Motor neuron (in vitro differentiated cells): ENCODE measurements at places on chromosomes 3 and 15.

GRCh38 chr15:89792106-89792805 lies 16.1 kb downstream of the MESP2 start:
- ATAC-seq = no peak

- no peak for ATAC-seq
Observed at GRCh38 chr15:71566226-71566625, 244.1 kb upstream of the NR2E3 start.

DNA sequence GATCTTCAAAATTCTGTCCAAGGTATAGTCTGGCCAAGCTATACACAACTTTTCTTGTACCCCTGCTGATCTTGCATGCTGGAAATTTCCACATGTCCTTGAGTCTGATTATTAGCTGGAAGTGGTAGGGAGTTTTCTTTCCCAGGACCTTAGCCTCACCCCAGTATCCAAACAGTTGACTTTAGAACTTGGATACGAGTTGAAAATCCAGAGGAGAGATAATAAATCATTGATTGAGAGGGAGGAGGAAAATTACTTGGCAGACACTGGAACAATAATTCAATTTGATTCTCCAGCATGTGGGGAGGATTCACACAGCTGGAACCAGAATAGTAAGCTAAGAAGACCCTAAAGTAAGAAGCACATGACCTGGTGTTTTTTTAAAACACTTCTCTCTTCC lies 116.4 kb downstream of the IL5RA start:
- no peak for ATAC-seq

GRCh38 chr3:165522386-165522785 lies 314.8 kb downstream of the BCHE start:
- no peak for ATAC-seq

GRCh38 chr3:45547764-45548680 lies 46.5 kb upstream of the LIMD1 start:
- no peak for ATAC-seq

DNA sequence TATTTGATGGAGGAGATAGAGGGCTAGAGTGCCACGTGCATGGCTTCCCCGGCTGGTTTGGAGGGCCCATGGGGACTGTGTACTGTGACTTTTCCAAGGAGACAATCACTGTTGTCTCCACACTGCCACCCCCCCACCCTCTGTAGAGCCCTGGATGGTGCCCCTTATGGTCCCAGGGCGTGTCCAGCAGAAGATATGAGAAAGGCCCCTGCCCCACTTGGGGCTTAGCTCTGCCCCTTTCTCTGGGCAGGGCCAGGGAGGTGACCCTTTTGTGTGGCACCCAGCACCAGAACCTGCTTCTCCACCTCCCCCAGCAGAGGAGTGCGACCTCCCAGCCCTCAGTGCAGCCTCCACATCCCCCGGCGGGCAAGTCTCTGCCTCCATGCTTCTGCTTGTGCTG lies 32.1 kb downstream of the SPSB4 start:
- no peak for ATAC-seq

DNA sequence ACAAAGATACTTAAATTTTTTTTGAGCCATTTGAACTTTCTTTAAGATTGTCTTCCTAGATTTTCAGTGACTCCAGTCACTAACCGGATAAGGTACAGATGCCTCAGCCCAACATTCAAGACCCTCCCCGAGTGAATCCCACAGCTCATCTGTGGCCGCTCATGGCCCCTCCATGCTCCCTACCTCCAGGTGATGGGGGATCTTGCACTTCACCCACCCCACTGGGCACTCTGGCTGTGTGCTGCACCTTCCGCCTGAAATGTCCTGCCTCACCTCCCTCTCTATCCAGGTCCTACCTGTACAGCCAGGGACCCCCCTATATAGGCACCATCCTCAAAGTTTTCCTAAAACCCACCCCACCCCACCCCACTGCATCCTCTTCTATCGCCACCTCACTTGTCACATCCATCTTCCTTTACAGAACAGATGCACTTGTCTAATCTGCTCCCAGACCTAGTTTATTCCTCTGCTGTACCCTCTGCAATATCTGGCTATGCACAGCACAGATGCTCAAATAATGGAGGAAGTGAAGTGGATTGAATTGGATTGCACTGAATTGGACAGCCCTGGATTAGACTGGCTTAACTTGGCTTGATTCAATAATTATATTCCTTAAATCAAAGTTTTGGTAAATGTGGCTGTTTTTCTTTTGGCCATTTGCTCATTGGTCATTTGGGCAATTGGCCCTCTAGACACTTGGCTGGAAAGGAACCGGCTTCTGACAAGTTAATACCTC lies 24.5 kb downstream of the NTRK3 start:
- no peak for ATAC-seq

DNA sequence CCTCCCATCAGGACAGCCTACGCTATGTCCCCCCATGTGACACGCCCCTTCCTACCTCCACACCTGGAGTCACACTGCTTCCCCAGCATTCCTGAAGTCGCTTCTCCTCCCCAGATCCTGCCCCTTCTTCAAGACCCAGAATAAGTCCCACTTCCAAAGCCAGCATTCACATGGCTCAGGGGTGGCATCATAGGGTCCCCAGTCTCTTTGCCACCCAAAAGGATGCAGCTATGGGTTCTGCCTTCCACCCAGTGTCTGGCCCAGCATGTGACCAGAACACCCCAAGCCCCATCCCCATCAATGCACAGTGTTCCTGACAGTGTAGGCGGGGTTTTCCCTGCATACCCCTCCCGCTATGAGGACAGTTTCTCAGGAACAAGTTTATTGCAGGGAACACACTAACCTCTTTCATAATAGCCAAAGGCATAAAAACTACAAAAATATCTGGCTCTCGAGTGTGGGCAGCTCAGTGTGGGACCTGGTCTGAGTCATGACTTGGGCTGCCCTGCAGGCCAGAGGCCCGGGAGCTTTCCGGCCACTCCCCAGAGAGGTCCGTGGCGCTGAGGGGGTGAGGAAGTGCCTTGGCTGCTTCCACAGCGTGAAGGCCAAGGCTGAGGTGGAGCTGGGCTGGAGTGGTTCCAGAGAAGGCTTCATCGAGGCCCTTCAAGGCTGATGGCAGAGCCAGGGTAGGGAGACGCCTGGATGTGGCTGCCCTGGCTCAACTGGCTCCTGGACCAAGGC lies 5.8 kb downstream of the ISLR start:
- peak; percentile 64 for ATAC-seq

DNA sequence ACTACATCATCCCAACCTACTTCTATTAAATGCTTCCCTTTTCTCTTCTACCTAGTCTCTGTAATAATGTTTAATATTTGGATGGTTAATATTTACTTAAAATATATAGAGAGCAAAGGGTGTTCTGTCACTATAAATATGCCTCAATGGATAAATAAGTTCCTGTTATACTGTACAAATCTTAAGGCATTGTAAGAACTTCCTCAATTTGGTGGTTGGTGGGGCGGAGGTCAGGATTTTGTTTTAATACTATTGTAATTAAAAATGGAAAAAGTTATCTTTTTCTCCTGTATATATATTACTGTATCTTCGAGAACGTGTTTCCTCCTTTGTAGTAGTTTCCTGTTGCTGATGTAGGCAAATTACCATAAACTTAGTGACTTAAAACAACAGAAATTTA lies 41.5 kb downstream of the SPRED1 start:
- no peak for ATAC-seq

DNA sequence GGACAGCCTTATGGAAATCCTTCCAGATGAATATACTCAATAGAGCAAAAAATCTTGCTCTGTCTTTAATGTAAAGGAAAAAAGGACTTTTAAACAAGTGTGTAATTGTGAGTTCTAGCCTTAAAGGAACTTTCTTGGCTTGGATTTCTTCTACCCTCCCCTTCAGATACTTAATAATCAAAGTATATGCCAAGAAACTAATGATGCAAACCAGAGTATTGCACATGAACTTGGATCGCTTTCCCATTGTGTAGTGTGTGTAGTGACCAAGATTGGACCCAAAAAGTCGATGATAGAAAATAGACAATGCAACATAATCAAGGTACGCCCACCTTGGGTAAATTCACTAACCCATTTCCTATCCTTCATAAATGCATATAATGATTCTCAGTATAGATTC lies 123.8 kb downstream of the TIGIT start:
- no peak for ATAC-seq

GRCh38 chr3:59023612-59024011 lies 26.2 kb downstream of the CFAP20DC start:
- no peak for ATAC-seq

GRCh38 chr3:127233371-127233770 lies 40.4 kb downstream of the PRR23E start:
- no peak for ATAC-seq

DNA sequence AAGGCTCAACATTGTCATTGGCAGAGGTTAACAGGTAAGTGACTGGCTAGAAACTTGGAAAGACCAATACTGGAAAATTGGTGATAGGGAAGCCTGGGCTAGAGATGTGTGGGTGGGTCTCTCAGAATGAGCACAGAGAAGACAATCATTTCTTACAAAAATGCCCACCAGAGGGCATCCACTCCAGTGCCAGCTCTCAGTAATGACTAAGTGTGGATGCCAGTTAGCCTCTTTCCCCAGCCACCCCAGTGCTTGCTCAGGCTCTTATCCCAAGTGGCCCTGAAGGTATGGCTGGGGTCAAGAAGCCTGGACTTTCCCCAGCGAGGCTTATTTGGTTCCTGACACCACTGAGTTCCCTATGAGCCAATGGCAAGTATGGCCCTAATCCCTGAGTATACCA lies 115.9 kb upstream of the ST8SIA2 start:
- no peak for ATAC-seq

- no peak for ATAC-seq
Observed at GRCh38 chr3:10933805-10934481, 58.6 kb upstream of the SLC6A1 start.

- ATAC-seq = peak; percentile 82
Observed at GRCh38 chr3:53846134-53846850, at the start of the genes CHDH and IL17RB. Gene CHDH, minus strand, starts transcription at chr3:53846419. Its CDS starts 22,411 bp downstream, at chr3:53824008. Gene IL17RB, plus strand, starts transcription at chr3:53846568. Its CDS starts 21 bp downstream, at chr3:53846589.

DNA sequence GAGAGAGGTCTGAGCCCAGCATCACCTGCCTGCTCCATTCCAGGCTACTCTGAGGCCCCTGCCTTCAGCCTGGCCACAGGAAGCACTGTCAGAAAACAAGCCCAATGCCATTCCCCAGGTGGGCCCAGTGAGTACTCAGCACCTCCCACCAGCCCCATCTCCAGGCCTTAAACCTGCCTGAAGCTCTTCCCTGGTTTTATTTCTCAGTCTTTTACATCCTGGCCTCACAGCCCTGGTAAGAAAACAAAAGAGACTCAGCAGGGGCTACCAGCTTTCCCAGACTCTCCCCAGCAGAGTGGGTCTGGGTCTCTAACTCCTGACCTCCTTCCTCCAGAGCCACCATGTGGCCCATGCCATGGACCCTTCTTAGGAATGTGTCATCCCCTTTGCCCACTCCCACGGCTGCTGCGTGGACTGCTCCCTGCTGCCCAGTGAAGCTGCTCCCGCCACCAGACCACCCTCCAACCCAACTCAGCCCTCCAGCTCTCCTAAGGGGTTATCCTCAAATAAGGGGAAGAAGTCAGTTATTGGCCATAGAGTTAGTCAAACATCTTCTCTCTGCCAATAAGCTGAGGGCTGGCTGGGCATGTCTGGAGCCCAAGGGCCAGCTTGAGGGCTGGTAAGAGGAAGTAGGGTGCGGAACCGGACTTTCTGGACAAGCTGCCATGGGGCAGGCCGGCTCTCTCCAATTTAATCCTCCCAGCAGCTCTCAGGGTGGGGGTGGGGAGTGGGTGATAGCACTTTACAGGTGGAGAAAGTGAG lies 116.7 kb upstream of the LINGO1 start:
- no peak for ATAC-seq

- no peak for ATAC-seq
Observed at GRCh38 chr3:150830745-150831144, 67.8 kb upstream of the SIAH2 start.

DNA sequence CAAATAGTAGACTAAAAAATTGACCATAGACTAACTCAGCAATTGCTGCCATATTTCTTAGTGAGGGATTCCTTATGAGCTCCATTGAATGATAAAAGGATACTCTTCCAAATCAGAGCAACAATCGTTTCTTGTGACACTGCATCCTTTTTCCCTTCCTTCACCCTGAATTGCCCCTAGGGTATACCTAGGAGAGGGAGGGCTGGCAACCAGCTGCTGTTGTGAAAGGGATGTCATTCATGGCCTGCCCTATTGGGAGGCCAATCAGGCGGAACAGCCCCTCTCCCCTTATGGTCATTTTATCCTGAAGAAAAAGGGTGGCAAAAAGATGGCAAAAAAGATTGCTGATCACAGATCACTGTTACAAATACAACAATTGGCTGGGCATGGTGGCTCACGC lies 26.3 kb downstream of the B3GNT5 start:
- no peak for ATAC-seq

DNA sequence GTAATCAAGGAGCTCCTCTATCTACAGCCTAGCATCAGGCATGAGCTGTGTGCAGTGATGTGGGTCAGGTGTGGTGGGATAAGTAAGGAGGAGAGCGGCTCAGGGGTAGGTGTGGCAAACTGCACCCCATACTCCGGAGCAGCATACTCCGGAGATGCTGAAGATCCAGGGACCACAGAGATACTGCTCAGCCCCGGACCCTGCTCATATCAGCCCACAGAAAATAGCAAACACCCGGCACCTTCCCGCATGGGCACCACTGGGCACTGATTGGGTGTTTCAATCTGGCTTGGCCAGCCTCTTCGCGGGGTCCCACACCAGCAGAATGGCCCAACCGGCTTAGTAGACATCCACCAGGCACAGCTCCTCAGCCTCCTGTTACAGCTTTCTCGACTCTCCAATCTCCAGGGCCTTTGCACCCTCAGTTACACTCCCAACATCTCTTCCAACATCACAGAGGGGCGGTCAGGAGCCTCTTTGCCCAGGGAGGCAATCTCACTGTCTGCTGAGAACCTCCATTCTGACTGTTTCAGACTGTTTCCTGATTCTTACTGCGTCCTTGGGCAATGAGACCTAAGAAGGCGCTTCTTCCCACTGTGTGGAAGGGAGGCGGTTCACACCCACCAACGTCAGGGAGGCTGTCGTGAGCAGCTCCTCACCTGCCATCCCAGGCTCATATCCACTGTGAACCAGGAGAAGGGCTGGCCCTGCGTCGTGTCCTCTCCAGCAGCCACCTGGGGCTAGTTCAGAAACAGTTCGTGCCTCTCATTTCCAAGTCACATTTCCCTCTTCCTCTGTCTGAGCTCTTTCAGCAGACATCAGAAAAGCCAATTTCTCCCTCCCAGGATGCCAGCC lies 59.8 kb downstream of the CAPN7 start:
- ATAC-seq = no peak

DNA sequence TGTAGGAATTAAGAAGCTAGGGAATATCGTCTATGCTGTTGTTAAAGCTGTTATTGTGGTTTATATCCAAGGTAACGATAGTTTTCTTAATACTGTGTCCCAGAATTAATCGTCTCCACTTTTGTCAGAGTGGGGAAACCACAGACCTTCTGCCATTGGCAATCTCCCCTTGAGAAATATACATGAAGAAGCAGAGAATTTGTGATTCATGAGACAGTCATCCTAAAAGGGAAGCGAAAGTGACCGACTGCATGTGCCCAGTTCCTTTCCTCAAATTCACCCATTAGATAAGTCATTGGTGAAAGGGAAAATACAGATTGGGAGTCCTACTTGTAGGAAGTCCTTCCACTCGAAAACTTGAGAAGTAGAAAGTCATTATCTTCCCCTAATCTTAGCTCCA lies 26.6 kb downstream of the DIPK2A start:
- no peak for ATAC-seq
